ENCODE measurements at places on chromosomes 1 and 21.

- DNase-seq: peak; percentile 36
These were observed 2.8 kb downstream of the RGS16 start for GRCh38 chr1:182601416-182601786.

DNA sequence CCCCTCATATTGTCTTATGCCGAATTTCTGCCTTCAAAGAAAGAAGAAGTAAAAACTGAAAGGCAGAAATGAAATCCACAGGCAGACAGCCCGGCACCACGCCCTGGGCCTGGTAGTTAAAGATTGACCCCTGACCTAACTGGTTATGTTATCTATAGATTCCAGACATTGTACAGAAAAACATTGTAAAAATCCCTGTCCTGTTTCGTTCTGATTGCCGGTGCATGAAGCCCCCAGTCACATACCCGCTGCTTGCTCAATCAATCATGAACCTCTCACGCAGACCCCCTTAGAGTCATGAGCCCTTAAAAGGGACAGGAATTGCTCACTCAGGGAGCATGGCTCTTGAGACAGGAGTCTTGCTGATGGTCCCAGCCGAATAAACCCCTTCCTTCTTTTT is 49.3 kb downstream of the JMJD4 start:
- no peak for DNase-seq

GRCh38 chr21:38811257-38811656 is 5.5 kb downstream of the ETS2 start:
- no peak for DNase-seq

GRCh38 chr1:81174811-81175476 is 625.8 kb upstream of the ADGRL2 start:
- no peak for DNase-seq

DNA sequence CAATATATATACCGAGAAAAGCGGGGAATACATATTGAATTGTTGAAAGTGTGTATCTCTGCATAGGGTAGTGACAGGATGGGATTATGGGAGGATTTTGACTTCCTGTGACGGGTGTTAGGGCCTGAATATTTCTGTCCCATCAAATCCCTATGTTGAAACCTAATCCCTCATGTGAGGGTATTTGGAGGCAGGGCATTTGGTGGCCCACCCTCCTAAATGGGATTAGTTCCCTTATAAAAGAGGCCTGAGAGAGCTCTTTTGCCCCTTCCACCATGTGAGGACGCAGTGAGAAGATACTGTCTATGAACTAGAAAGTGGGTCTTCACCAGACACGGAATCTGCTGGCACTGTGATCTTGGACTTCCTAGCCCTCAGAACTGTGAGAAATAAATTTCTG is 137.3 kb downstream of the ZSCAN20 start:
- DNase-seq: no peak

DNA sequence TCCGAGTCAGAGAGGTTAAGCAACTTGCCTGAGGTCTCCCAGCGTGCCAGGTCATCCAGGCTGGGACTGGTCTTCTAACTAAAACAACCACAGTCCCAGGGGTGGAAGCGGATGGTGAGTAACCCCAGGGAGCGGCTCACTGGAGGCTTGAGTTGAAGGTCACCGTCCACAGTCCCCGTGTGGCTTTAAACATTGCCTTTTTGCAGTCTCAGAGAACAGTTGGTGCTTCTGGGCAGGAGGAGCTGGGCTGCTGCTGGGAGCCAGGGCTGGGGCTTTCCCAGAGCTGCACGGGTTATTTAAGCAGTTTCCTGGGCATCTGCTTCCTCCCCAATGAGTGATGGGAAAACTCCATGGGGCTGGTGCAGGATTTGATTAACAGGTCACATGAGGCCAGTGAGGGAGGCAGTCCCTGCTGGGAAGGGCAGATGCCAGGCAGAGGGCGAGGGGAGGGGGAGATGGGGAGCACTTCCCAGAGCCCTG is 12.3 kb downstream of the ARHGEF10L start:
- DNase-seq: no peak
